ENCODE measurements at places on chromosomes 5 and 9. TPM values are rescaled to one million over a fixed set of nuclear protein-coding genes. Genes with fewer than 3 reads are reported as not detected.

DNA sequence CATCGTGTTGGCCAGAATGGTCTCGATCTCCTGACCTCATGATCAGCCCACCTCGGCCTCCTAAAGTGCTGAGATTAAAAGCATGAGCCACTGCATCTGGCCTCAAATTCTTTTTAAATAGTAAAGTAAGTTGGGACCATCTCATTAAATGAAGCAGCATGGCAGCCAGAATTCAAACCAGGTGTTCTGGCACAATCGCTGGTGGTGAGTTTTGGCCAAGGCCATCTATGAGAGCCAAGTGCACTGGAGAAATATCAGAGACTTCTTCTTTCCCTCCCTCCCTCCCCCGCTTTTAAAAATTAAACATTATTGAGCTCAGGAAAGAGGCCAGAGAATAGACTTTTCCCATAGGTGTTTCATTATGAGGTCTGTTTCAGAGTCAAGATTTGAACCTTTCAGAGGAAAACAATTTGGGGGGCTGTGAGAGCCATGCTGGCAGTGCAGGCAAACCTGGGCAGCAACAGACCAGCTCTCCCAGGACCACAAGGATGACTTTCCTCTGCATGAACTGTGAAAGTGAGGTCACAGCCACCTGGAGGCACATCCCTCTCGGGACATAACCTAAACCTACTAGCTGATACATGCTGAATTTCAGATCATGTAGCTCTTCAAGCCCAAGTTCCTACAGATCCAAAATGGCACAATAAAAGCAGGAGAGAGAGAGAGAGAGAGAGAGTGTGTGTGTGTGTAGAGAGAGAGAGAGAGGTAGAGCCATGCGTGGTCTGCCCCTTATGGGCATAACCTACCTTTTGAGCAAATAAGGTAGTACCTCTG lies 94.6 kb upstream of the DMRT1 start:
- H3K4me3 ChIP-seq, result no peak overlapping the region
- H3K27me3 ChIP-seq, result no peaks in the 10 kb centered on the region
- peak; percentile 9 for DNase-seq
- H3K36me3 ChIP-seq, result no peaks in the 10 kb centered on the region
- H3K27ac ChIP-seq, result peak overlapping the region; percentile 21

DNA sequence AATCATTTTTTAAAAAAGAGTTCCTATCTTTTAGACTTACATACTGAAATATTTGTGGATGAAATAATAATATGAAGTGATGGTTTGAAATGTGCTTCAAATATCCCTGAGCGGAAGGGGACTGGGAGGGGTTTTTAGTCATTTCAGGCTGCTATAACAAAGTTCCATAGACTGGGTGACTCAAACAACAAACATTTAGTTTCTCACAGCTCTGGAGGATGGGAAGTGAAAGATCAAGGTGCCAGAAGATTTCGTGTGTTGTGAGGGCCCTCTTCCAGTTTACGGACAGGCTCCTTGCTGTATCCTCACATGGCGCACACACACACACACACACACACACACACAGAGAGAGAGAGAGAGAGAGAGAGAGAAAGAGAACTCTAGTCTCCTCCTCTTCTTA lies 27.1 kb upstream of the TEX10 start:
- no peaks in the 10 kb centered on the region for H3K27me3 ChIP-seq
- H3K4me3 ChIP-seq, result no peak overlapping the region
- H3K36me3 ChIP-seq, result no peaks in the 10 kb centered on the region

DNA sequence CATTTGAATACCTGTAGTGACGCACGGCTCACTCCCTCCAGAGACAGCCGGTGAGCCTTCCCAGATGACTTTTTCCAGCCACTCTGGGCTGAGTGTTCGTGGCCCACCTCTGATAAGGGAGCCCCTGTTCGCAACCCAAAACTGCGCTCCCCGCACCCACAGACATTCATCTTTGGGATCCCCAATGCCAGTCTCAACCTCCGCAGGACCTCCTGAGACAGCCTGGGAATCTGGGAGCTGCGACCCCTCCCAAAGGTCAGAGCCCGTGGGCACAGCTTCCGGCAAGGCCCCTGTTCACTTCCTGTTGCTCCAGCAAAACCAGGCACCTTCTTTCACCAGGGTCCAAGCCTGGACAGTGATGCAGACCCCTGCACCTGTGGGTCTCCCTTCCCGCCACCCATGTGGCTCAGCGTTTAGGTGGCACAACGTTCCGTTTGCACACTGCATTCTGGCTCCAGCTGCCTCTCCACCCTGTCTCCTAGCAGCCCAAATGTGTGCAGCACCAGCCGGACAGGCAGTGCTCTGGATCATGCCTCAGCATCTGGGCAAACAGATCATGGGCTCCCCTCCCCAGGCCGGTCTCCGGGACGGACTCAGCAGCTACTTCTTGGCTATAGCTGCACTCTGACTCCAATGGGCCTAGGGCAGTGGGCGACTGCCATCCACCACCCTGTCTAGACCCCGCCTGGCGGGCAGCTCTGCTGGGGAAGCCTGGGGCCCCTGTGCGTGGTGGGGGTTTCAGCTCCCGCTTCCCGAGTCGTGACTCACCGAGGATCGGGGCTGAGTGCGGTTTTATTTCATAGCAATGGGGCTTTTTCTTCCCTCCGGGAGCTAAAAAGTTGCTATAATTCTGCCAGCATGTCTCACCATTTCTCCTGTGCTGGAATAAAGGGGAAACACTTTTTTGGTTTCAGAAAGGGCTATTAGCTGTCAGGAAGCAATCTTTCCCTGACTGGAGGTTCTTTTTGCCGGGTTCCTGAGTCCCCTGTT lies 156.0 kb downstream of the OLFM1 start:
- no peaks in the 10 kb centered on the region for H3K27me3 ChIP-seq
- no peaks in the 10 kb centered on the region for H3K36me3 ChIP-seq
- H3K4me1 ChIP-seq, result no peaks in the 10 kb centered on the region
- no peak for DNase-seq

- H3K4me3 ChIP-seq, result no peak overlapping the region
- H3K27me3 ChIP-seq, result no peaks in the 10 kb centered on the region
- no peaks in the 10 kb centered on the region for H3K4me1 ChIP-seq
- H3K27ac ChIP-seq, result no peak overlapping the region
- no peaks in the 10 kb centered on the region for H3K36me3 ChIP-seq
These were observed 40.8 kb downstream of the CHSY3 start for GRCh38 chr5:129945028-129945427.

DNA sequence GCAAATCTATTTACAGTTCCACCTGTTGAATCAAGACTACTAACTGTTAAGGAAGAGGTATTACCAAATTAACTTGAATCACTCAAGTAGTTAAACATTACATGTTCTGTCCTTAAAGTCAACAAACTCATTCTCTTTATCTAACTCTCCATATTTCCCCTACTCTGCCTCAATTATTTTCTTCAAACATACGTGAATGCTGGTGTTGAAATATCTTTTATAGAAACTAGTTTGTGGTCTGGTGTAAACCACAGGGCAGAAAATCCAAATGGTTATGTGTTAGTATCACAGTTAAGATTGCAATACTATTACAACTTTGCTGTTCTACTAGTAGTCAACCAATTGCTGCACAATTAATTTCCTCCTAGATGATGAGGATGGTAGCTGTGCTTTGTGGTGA lies 603.5 kb downstream of the KCTD16 start:
- H3K36me3 ChIP-seq, result no peaks in the 10 kb centered on the region
- no peak for DNase-seq
- H3K27ac ChIP-seq, result no peak overlapping the region

DNA sequence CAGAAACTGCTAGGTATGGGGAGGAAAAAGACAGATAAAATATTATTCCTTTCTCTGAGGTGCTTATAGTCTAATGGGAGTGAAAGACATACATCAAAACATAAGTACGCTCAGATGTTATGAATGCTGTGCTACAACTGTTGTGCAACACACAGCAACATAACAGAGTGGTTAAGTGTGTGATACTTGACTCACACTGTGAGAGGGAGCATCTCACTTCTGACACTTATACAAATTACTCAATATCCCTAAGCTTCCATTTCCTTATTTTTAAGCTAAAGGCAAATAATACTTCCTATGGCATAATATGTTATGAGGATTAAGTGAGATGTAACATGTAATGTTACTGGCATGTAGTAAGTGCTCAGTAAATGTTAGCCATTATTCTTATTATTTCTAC lies 110.6 kb upstream of the FER start:
- H3K36me3 ChIP-seq, result no peaks in the 10 kb centered on the region
- H3K4me1 ChIP-seq, result peaks cover 7% of the 10 kb centered on the region
- no peak overlapping the region for H3K27ac ChIP-seq
- H3K27me3 ChIP-seq, result no peaks in the 10 kb centered on the region
- no peak overlapping the region for H3K4me3 ChIP-seq

DNA sequence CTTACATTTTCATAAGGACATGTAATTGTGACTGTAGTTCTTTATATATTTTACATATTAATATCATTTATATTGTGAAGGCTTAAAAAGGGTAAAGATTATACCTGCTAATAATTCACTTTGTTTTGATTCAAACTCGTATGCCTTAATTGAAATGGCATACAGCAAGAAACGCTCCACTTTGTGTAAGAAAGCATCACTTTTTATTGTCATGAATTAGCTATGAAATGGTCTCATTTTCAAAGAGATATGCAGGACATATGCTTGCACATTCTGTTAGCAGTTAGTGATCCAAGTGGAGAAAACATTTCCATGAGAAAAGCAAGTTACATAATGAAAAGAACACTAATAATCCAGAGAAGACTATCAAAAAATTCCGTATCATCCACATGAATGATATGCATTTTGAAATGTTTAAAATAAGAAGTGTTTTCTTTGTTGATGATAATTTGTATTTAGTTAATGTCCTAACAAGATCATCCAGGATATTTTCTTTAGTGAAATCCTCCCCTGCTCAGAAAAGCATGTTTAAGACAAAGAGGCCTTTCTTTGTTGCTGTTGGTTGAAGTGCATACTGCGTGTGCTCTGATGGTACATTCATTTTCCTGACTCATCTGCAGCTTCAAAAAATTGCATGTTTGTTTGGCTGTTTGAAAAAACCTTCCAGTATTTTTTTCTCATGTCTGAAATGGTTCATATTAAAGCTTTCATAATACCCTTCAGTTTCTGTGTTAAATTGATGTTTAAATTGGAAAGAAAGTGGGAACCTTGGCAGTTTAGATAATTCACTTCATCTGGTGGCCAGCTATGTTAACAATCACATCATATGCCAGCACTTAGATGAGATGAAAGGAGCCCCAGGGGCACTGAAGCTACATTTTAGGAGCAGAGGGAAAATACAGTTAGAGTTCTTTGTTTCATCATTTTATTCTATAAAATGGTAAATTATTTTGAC lies 242.2 kb downstream of the CSNK1G3 start:
- no peaks in the 10 kb centered on the region for H3K36me3 ChIP-seq
- peaks cover 16% of the 10 kb centered on the region for H3K4me1 ChIP-seq
- H3K4me3 ChIP-seq, result no peak overlapping the region
- no peak overlapping the region for H3K27ac ChIP-seq
- H3K27me3 ChIP-seq, result no peaks in the 10 kb centered on the region
- DNase-seq, result no peak

DNA sequence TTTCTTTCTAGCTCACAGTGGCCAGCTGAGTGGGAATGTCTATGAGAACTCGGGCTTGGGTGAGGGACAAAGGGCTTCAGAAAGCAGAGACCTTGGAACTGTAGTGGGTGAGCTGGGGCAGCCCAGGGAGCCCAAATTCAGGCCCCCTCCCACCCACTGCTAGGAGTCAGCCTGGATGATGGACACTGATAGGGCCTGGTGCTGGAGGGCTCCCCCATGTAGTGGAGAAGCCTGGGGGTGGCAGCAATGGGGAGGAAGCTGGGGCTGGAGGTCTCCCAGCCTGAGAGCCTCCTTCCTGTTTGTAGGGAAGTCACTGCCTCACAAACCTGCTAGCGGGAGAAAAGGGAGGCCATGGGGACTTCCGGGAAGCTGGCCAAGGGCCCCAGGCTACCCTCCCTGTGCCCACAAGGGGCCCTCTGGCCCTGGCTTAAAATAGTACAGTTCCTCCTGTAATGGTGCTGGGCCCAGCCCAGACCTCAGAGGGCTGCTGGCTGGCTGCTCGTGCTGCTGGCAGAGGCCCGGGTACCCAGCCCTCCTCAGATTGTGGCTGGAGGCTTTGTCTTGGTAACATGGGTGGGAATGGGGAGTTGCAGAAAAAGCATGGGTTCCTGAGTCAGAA lies 6.3 kb upstream of the NR5A1 start:
- H3K36me3 ChIP-seq, result no peaks in the 10 kb centered on the region
- H3K27me3 ChIP-seq, result no peaks in the 10 kb centered on the region
- no peaks in the 10 kb centered on the region for H3K4me1 ChIP-seq

DNA sequence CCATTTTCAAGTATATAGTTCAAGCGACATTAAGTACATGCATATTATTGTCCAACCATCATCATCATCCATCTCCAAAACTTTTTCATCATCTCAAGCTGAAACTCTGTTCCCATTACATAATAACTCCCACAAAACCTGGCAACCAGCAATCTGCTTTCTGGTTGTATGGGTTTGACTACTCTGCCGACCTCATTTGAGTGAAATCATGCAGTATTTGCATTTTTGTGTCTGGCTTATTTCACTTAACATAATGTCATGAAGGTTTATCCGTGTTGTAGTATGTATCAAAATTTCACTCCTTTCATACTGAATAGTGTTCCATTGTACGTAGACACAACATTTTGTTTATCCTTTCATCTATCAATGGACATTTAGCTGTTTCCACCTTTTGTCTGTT lies 74.8 kb downstream of the SGCD start:
- H3K36me3 ChIP-seq, result no peaks in the 10 kb centered on the region
- H3K27me3 ChIP-seq, result no peaks in the 10 kb centered on the region
- no peak overlapping the region for H3K4me3 ChIP-seq
- H3K4me1 ChIP-seq, result peaks cover 1% of the 10 kb centered on the region
- no peak overlapping the region for H3K27ac ChIP-seq

DNA sequence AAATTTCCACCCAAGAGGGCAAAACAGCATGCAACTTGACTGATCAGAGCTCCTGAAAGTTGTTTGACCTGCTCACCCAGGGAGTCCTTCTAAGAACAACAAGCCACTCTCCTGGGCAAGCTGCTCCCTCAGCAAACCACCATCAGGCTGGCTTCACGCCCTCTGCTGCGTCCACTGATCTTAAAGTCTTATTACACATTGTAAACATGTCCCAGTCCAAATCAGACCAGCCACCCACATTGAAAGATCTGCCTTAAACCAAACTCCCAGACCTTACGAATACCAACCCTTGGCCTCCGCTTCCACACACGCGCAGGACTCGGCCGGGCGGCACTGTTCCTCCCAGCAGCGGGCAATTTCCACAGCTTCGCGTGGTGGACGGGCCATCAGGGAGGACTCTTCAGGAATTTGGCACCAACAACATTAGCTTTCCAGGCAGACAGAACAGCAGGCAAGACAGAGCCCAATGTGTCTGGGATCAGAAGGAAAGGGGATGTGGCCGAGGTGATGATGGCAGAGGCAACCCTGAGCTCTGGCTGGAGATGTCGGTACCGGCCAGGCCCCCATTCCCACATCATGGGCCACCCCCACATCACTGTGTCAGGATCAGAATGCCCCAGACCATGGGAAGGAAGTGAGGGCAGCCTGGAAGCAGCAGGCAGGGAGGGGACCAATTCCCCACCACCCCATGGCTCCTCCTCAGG lies 56.8 kb downstream of the SEMA4D start:
- H3K36me3 ChIP-seq, result no peaks in the 10 kb centered on the region
- H3K27ac ChIP-seq, result peak overlapping the region; percentile 42
- no peak for DNase-seq
- no peaks in the 10 kb centered on the region for H3K27me3 ChIP-seq
- no peak overlapping the region for H3K4me3 ChIP-seq

TMEM250 gene
- total RNA-seq, result 25.0 TPM

CDK7 gene
- total RNA-seq, result 10.6 TPM

PTGR1 gene
- total RNA-seq, result 40.3 TPM

ANKRD34B gene
- total RNA-seq, result not detected

GALNT12 gene
- 5.4 TPM for total RNA-seq

Data from vagina (tissue), 2 donors.